Right kidney (tissue), 9 donors: ENCODE measurements at places on chromosomes 7 and 10.
A peak's percentile ranks its signal among the peaks of the same experiment; 100 is the strongest.

GRCh38 chr7:151245360-151246101 is 3.0 kb downstream of the SMARCD3 start:
- DNase-seq: peak; percentile 62

DNA sequence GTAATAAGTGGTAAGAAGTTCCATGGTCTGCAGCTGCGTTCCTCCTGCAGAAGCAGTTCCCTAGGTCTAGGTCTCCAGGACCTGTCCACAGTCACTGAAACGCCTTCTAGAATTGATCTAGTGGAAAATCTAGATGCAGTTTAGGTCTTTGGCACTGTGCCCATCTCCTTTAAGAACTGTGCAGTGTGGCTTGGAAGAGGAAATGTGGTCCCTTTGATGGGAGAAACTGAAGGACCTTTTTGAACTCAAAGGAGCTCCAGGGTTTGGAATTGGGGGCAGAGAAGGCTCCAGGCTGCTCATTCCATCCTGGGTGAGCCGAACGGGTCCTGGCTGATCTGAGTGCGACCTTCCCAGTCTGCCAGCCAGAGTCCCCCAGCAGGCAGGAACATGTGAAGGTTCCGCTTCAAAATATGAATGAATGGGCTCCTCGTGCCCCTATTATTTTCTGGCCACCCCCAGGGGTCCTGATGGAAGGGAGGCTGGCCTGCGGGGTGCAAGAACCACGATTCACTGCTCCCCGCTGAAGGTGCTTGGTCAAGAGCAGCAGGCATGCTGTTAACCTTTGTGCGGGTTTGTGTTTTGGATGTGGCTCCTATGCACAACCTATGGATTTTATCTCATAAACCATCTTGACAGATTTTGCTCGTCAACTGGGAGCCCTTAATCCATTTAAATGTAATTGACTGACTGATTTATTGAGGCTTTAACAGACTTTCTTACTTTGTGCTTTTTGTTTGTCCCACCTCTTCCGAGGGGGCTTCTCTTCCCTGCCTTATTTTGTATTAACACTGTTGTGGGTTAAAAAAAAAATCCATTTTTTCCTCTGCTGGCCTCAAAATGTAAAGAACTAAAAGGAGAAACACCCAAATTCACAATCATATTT is 36.7 kb downstream of the ZNF467 start:
- no peak for DNase-seq

- DNase-seq: no peak
Measured at GRCh38 chr10:109972372-109973001, 35.3 kb upstream of the ADD3 start.

DNA sequence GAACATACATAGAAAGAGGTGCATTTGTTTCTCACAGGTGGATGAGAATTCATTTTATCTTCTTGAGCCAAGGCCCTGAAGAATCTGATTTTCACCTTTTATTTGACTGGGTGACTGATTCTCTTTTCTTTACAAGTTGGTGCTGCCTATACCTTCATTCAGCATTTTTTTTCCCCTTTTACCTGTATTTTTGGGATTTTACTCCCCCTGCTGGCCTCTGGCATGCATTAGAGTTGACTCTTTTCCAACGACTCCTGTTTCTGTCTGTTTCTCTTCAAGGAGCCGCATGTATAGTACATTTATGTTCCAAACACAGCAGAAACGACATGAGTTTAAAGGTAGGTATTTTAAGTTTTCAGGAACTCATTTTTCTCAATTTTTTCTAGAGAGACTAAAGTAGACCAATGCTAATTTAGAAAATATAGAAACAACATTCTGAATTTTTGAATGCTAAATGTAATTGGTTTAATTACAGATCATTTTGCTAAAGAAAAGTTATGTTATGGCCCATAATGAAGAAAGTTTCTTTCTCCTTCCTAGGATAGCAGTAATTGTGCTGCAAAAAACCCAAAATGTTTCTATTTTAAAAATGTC is 149.8 kb upstream of the HDAC9 start:
- DNase-seq: peak; percentile 43

- DNase-seq: peak; percentile 30
Measured at GRCh38 chr10:110311357-110311949, 6.7 kb upstream of the SMNDC1 start.

- no peak for DNase-seq
Measured at GRCh38 chr7:908159-908581, 31.8 kb downstream of the GET4 start.

DNA sequence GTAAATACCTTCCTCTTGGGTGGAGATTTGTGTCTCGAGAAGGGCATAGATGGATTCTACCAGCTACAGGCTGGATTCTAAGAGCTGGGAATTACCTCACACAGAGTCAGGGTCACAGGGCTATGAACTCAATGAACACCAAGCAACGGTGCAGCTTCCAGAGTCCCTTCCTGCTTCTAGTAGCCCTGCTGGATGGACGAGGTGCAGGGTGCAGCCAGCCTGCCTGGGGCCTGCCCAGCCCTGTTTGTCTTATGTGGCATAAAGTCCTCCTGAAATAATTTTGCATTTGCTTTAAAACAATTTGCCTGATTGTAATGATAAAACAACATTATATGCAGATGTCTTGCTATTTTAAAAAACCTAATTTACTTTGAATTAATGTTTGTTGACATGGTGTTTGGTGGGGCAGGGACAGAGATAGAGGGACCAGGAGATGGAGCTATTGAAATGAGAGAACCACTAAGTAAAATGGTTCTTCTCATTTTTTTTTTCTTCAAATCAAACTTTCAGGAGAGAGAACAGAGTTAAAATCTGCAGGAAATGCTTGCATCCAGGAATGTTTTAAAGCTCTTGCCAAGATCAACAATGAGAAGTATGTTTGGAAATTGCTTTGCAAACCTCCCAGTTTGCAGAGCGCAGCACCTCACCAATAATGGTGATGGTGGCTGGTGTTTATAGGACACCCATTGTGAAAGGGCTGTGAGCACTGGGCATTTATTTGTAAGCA is 305.4 kb upstream of the PODXL start:
- DNase-seq: no peak

DNA sequence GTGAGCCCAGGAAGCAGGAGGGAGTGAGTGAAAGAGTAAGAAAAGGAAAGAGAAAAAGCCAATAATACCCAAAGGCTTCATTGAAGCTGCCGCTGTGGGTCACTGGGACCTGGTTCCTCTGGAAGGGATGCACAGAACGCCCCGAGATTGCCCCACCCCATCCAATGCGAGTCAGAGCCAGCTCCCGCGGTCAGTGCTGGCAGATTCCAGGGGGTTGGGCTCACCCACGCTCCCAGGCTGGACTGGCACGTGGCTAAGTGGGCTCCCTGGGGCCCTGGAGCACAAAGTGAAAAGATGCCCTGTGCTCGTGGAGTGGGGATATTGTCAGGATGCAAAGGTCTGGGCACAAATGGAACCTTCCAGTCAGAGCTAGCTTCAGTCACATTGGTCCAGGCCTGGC is 117.0 kb downstream of the OAT start:
- no peak for DNase-seq

- DNase-seq: peak; percentile 26
Measured at GRCh38 chr7:16564909-16565426, 38.3 kb downstream of the LRRC72 start.

DNA sequence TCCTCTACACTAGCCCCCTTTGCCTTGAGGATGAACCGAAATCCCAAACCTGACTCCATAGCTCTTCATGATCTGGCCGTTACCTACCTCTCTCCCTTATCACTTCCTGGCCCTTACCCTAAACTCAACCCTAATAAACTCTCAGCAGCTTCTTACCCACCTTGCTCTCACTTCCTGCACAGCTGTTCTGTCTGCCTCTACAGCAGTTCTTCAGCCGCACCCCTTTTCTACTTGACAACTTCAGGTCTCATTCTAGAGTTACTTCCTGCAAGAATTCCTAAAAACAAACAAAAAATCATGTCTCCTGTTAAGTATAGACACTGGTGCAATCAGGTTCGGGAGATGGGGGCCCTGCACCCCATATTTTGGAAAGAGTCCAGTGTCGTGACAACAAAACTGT is 239.9 kb upstream of the CELF2 start:
- no peak for DNase-seq

GRCh38 chr7:85595750-85596178 is 408.9 kb upstream of the SEMA3D start:
- DNase-seq: no peak

DNA sequence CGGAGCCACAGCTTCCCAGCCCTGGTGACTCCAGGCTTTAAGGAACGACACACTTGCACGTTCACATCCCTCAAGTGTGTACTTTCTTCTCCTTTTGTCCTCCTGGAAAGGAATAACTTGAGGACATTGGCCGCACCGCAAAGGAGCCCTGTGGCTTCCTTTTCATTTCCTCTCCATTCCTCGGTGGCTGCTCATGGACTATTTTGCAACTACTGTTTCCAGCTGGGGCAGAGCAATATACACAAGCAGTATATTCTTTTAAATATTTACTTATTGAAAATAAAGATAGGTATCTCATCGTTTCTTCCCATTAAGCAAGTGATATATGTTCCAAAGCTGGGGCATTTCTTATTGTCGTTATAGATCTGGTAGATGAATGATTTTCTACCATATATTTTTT is 97.2 kb upstream of the LYZL1 start:
- DNase-seq: no peak

DNA sequence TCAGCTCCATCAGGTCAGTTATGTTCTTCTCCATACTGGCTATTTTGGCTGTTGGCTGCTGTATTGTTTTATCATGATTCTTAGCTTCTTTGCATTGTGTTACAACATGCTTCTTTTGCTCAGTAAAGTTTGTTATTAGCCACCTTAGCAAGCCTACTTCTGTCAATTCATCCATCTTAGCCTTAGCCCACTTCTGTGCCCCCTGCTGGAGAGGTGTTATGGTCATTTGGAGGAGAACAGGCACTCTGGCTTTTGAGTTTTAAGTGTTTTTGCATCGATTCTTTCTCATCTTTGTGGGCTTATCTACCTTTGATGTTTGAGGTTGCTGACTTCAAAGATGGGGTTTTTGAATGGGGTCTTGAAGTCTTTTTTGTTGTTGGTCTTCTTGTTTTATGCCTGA is 204.6 kb upstream of the FOXP2 start:
- DNase-seq: no peak
